Caco-2 (cell line): ENCODE measurements at places on chromosomes 11 and 22.

GRCh38 chr11:304915-305843 lies 2.4 kb upstream of the IFITM2 start:
- DNase-seq: peak; percentile 71

GRCh38 chr11:45158210-45158731 lies 11.8 kb downstream of the PRDM11 start:
- peak; percentile 58 for DNase-seq

DNA sequence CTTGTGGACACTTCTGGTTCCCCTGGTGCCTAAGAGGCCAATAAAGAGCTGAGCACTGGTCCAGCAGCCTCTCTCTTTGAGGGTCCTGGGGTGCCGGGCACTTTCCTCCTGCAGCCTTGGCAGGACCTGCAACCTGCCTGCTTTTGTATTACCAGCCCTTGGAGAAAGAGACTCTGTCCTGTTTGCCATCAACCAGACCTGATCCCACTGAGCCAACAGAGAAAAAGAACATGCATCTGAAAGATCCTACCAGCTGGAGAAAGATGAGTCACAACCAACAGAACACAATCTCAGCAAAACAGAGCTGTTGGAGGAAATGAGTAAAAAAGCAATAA lies 321.0 kb downstream of the DDX10 start:
- DNase-seq: no peak

- DNase-seq: no peak
Measured at GRCh38 chr11:115765803-115766239, 261.6 kb upstream of the CADM1 start.
